ENCODE measurements at places on chromosomes 11 and 22. TPM values are rescaled to one million over a fixed set of nuclear protein-coding genes. Genes with fewer than 3 reads are reported as not detected.

Gene ZBTB16
- polyA plus RNA-seq: 43.1 TPM

Gene BTG4
- polyA plus RNA-seq: not detected

Gene CCDC88B
- 9.1 TPM for polyA plus RNA-seq

Gene LRP4
- 2.0 TPM for polyA plus RNA-seq

Gene SYT12
- 0.45 TPM for polyA plus RNA-seq

Gene GLB1L3
- not detected for polyA plus RNA-seq

Gene CALCA
- 0.15 TPM for polyA plus RNA-seq

Gene OR52H1
- polyA plus RNA-seq: not detected

Gene C11orf97
- not detected for polyA plus RNA-seq

Gene FAT3
- polyA plus RNA-seq: 0.27 TPM

Gene CRYAB
- polyA plus RNA-seq: 770 TPM

Gene TTC28
- 10.6 TPM for polyA plus RNA-seq

Gene LIF
- polyA plus RNA-seq: 4.5 TPM

Gene PATE2
- polyA plus RNA-seq: not detected
